ENCODE measurements at places on chromosomes 5 and 9. TPM values are rescaled to one million over a fixed set of nuclear protein-coding genes. Genes with fewer than 3 reads are reported as not detected.

Gene SV2C
- total RNA-seq = not detected

DNA sequence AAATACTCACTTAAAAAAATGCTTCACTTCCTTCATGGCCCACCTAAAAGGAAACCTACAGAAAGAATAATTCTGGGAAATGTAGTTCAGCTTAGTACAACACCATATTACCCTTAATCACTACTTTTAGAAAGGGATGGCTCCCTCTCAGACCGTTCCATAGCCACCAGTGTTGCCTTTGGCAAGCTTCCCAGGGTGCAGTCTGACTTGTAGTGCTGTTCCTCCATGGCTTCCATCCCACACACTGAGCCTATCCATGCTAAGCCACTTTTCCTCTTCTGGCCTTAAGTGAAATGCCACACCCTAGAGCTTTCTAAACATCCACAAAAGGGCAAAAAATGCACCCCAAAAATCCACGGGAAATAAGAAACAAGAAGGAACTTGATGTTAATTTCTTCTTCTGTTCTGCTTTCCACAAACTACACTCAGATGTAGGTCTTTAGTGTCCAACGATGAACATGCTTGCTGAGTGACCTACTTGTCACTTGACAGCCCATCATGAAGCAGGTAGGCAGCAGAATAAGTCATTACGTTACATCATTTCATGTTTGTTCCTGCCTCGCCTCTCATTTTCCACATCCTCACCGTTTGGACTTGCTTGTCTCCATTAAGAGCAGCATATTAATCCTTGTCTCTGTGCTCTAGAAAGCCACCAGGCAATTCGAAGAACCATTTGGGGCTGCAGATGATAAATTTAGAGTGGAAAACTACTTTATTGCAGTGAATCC lies 391.1 kb upstream of the GRAMD2B start:
- no peaks in the 10 kb centered on the region for H3K4me1 ChIP-seq
- no peaks in the 10 kb centered on the region for H3K27me3 ChIP-seq
- H3K36me3 ChIP-seq = no peaks in the 10 kb centered on the region
- H3K27ac ChIP-seq = no peak overlapping the region
- no peak for DNase-seq
- no peak overlapping the region for H3K4me3 ChIP-seq

- no peaks in the 10 kb centered on the region for H3K4me1 ChIP-seq
- no peak for DNase-seq
- H3K36me3 ChIP-seq = no peaks in the 10 kb centered on the region
- no peaks in the 10 kb centered on the region for H3K27me3 ChIP-seq
- H3K4me3 ChIP-seq = no peak overlapping the region
- no peak overlapping the region for H3K27ac ChIP-seq
These were observed 505.1 kb downstream of the TLR4 start for GRCh38 chr9:118209343-118209742.

Gene PCDHAC1
- total RNA-seq = not detected

Gene GRXCR2
- total RNA-seq = not detected

GRCh38 chr9:137669261-137669672 lies 50.5 kb downstream of the EHMT1 start:
- H3K36me3 ChIP-seq = no peaks in the 10 kb centered on the region
- no peak overlapping the region for H3K27ac ChIP-seq
- H3K4me1 ChIP-seq = peaks cover 19% of the 10 kb centered on the region
- no peak for DNase-seq
- no peaks in the 10 kb centered on the region for H3K27me3 ChIP-seq

- H3K4me3 ChIP-seq = no peak overlapping the region
- H3K27ac ChIP-seq = no peak overlapping the region
- no peak for DNase-seq
- H3K4me1 ChIP-seq = no peaks in the 10 kb centered on the region
- no peaks in the 10 kb centered on the region for H3K27me3 ChIP-seq
- H3K36me3 ChIP-seq = no peaks in the 10 kb centered on the region
These were observed 385.9 kb downstream of the RASEF start for GRCh38 chr9:82677086-82677485.

DNA sequence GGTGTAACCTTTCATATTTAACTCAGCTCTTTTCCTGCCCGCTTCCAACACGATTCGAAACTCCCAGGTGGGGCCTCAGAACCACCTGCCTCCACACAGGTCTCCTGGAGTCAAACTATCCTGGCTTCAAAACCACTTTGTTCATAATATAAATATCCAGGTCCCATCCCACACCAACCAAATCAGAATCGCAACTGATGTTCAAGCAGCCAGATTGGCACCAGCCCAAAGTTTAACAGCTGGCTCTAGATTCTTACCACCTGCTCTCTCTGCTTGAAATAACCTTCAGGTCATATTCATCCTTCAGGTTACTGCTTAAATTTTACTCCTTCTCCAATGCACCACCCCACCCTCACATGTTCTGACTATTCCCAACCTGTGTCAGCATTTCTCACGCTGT lies 231.4 kb upstream of the TRPM3 start:
- H3K27me3 ChIP-seq = no peaks in the 10 kb centered on the region
- H3K4me1 ChIP-seq = no peaks in the 10 kb centered on the region
- no peak overlapping the region for H3K27ac ChIP-seq
- no peak for DNase-seq

- no peak for DNase-seq
- no peaks in the 10 kb centered on the region for H3K36me3 ChIP-seq
- H3K27ac ChIP-seq = no peak overlapping the region
- H3K4me3 ChIP-seq = no peak overlapping the region
These were observed 41.6 kb downstream of the ADAMTS2 start for GRCh38 chr5:179303451-179304200.

Gene PLAC8L1
- 0.53 TPM for total RNA-seq

Gene ZNF618
- total RNA-seq = 0.57 TPM

GRCh38 chr9:3124001-3124400 lies 280.1 kb upstream of the PUM3 start:
- DNase-seq = no peak
- no peaks in the 10 kb centered on the region for H3K4me1 ChIP-seq
- no peaks in the 10 kb centered on the region for H3K36me3 ChIP-seq

Gene TTC23L
- total RNA-seq = 0.24 TPM

DNA sequence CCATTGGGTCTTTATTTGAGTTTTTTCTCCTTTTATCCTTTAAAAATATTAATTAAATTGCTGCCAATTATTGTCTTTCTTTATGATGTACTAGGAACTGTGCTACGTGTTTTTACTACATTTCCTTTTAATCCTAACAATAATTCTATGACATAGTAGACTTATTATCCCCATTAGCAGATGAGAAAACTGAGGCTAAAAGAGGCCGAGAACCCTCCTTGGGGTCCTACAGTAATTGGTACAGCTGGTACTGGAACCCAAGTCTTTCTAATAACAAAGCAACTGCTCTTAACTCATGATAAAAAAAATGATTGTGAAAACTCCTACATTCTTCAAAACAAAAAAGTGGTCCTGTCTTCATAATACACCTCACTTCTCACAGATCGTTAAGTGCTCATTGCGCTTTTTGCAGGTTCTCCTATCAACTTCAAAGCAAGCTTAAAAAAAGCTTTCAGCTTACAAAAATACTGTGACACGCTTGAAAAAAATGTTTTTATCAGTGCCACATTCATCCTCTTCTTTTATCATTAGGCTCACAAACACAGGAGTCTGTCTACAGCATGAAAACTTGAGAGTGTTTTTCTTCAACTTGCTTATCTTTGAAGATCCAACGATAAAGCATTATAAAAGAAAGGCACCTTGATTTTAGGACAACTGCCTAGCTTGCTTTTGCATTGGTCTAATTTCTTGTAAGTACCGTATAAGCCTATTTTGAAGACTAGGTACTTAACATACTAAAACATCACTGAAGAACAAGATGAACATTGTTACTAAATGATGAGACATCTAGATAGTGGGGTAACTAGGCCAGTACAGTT lies 32.4 kb downstream of the FYB1 start:
- no peaks in the 10 kb centered on the region for H3K27me3 ChIP-seq
- no peaks in the 10 kb centered on the region for H3K36me3 ChIP-seq
- peaks cover 94% of the 10 kb centered on the region for H3K4me1 ChIP-seq
- H3K4me3 ChIP-seq = peak overlapping the region; percentile 15
- H3K27ac ChIP-seq = peak overlapping the region; percentile 7

DNA sequence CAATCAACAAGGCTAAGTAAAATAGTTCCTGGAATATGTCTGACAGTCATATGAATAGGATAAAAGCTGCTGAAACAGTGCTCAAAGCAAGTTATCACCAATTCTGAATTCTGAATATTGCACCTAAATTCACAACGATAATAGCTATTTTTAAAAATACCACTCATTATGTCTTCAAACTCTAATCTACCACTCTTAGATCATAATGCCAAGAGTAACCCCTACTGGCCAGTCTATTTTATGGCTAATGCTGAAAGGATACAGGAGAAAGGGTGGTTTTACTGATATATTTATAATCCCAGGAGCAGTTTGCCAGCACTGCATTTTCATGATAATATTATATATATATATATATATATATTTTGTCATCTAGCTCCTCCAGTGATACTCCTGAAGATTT lies 232.8 kb downstream of the PDE4D start:
- H3K27me3 ChIP-seq = no peaks in the 10 kb centered on the region
- no peak for DNase-seq
- H3K36me3 ChIP-seq = no peaks in the 10 kb centered on the region
- no peaks in the 10 kb centered on the region for H3K4me1 ChIP-seq
- H3K4me3 ChIP-seq = no peak overlapping the region

DNA sequence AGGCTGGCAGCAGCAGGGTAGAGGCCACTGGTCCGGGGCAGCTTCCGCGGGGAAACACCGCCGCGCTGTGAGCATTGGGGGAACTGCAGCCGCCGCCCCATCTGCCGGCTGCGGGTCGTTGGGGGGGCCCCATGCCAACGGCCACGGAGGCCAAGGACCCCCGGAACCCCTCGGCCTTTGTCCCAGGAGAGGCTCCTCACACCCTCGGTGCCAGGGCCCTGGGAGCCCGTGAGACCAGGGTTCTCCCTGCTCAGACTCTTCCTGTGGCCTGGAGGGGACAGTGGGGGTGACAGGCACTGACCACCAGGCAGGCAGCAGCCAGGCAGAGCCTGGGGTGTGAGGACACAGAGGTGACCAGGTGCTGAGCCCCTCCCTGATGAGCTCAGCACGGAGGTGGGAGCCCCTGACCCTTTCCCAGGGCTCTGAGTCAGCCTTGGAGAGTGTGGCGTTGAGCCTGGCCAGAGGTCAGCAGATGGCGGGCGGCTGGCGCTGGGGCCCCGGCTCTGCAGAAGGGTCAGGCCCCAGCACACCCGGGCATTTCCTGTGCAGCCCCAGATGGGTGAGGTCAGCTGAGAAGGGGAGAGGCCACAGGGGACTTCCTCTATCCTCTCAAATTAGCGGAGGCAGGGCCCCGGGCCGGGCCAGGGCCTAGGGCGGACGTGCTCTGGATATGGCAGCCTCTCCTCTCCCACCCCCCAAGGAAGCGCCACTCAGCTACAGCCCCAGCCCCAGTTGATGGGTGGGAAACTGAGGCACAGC lies 17.9 kb upstream of the EGFL7 start:
- DNase-seq = peak; percentile 58
- H3K27ac ChIP-seq = peak overlapping the region; percentile 75
- no peak overlapping the region for H3K4me3 ChIP-seq
- no peaks in the 10 kb centered on the region for H3K36me3 ChIP-seq

DNA sequence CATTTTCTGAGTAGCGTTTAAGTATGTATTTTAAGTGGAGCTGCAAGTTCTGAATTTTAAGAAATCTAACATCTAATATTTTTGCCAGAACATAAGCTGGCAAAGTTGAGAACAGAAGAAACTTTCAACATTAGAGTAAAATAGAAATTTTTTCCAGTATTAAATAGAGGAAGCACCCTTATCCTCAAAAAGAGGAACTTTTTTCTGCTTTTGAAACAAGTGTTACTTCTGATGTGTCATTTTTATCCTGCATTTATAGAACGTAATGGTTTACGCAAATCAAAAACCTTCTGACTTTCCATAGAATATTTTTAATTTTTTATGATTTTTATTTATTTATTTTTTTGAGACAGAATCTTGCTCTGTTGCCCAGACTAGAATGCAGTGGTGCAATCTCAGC lies 21.8 kb downstream of the ZBED3 start:
- H3K36me3 ChIP-seq = peaks cover 21% of the 10 kb centered on the region
- H3K4me3 ChIP-seq = no peak overlapping the region
- no peak overlapping the region for H3K27ac ChIP-seq
- no peak for DNase-seq
- H3K4me1 ChIP-seq = no peaks in the 10 kb centered on the region

- no peak overlapping the region for H3K27ac ChIP-seq
- H3K4me1 ChIP-seq = no peaks in the 10 kb centered on the region
- DNase-seq = no peak
- no peak overlapping the region for H3K4me3 ChIP-seq
- peaks cover 21% of the 10 kb centered on the region for H3K36me3 ChIP-seq
- no peaks in the 10 kb centered on the region for H3K27me3 ChIP-seq
These were observed 59.8 kb upstream of the GOLPH3 start for GRCh38 chr5:32233696-32234447.

Gene SYNPO
- total RNA-seq = not detected

DNA sequence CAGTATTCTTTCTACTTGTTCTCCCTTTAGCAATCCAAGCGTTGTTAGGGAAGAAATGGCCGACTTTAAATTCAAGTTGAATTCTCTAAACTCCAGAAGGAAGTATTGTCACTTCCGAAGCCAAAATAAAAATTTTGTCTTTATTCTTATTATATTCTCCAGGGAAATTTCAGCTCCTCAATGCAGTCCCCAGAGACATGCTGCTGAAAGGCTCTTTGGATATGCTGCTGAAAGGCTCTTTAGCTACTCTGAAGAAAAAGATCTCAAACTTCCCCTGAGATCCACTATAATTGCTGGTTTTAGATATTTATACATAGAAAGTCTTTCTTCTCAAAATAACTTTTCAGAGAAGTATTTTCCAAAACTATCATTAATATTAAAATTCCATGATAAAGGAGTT lies 92.3 kb upstream of the PARP8 start:
- H3K4me3 ChIP-seq = peak overlapping the region; percentile 14
- H3K27me3 ChIP-seq = no peaks in the 10 kb centered on the region
- no peak for DNase-seq
- peaks cover 20% of the 10 kb centered on the region for H3K4me1 ChIP-seq
- H3K27ac ChIP-seq = no peak overlapping the region

- H3K36me3 ChIP-seq = no peaks in the 10 kb centered on the region
- H3K4me3 ChIP-seq = no peak overlapping the region
- no peaks in the 10 kb centered on the region for H3K27me3 ChIP-seq
- no peak for DNase-seq
- H3K27ac ChIP-seq = no peak overlapping the region
- no peaks in the 10 kb centered on the region for H3K4me1 ChIP-seq
These were observed 192.3 kb upstream of the TLX3 start for GRCh38 chr5:171116719-171117118.

GRCh38 chr9:86668488-86668887 lies 278.8 kb downstream of the GAS1 start:
- H3K4me3 ChIP-seq = no peak overlapping the region
- H3K4me1 ChIP-seq = no peaks in the 10 kb centered on the region
- no peaks in the 10 kb centered on the region for H3K27me3 ChIP-seq
- no peak overlapping the region for H3K27ac ChIP-seq
- H3K36me3 ChIP-seq = no peaks in the 10 kb centered on the region

Gene SLIT3
- 0.72 TPM for total RNA-seq

- H3K36me3 ChIP-seq = no peaks in the 10 kb centered on the region
- DNase-seq = no peak
- H3K4me1 ChIP-seq = no peaks in the 10 kb centered on the region
- no peaks in the 10 kb centered on the region for H3K27me3 ChIP-seq
- no peak overlapping the region for H3K4me3 ChIP-seq
These were observed 180.0 kb upstream of the IL12B start for GRCh38 chr5:159510282-159510681.
